ENCODE measurements at places on chromosomes 11 and 22. TPM values are rescaled to one million over a fixed set of nuclear protein-coding genes. Genes with fewer than 3 reads are reported as not detected.
A peak's percentile ranks its signal among the peaks of the same experiment; 100 is the strongest.

- no peak overlapping the region for H3K4me3 ChIP-seq
- no peaks in the 10 kb centered on the region for H3K36me3 ChIP-seq
- H3K4me1 ChIP-seq: no peaks in the 10 kb centered on the region
- H3K27me3 ChIP-seq: no peaks in the 10 kb centered on the region
Measured at GRCh38 chr11:97280347-97280746, 890.5 kb downstream of the JRKL start.

- H3K36me3 ChIP-seq: peaks cover 44% of the 10 kb centered on the region
- DNase-seq: no peak
- H3K4me1 ChIP-seq: no peaks in the 10 kb centered on the region
- no peak overlapping the region for H3K4me3 ChIP-seq
- H3K27me3 ChIP-seq: no peaks in the 10 kb centered on the region
Measured at GRCh38 chr11:73833067-73833466, 43.6 kb downstream of the COA4 start.

- no peak overlapping the region for H3K27ac ChIP-seq
- no peak overlapping the region for H3K4me3 ChIP-seq
- no peak for DNase-seq
- H3K36me3 ChIP-seq: no peaks in the 10 kb centered on the region
Measured at GRCh38 chr11:8390851-8391612, 127.4 kb upstream of the LMO1 start.

DNA sequence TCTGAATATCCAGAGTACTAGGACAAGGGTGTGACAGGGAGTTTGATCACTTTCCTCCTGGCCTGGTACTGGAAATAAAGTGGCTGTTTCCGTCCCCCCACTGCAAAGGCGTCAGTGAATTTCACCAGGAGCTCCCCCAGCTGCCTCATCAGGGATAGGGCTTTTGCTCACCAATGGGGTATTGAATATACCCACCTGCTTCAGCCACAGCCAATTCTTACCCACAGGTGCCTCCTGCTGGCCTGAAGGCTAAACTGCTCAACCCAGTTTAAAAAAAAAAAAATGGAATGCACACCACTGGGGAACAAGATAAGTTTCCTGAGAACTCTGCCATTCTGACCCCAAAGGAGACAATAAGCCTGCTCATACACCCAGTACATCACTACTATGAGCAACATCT lies 65.3 kb upstream of the MS4A8 start:
- DNase-seq: no peak
- peaks cover 5% of the 10 kb centered on the region for H3K27me3 ChIP-seq
- H3K4me1 ChIP-seq: peaks cover 41% of the 10 kb centered on the region
- H3K4me3 ChIP-seq: peak overlapping the region; percentile 58
- H3K27ac ChIP-seq: peak overlapping the region; percentile 78
- no peaks in the 10 kb centered on the region for H3K36me3 ChIP-seq

Gene ACTN3
- not detected for total RNA-seq

Gene TMEM86A
- 0.10 TPM for total RNA-seq

Gene MS4A12
- not detected for total RNA-seq

Gene FAM227A
- 0.20 TPM for total RNA-seq

Gene GUCY1A2
- 0.07 TPM for total RNA-seq

Measured in activated B cell treated with CpG ODN at 0.5 μM for 24 hours (primary cell).